ENCODE measurements at places on chromosomes 7 and 10. TPM values are rescaled to one million over a fixed set of nuclear protein-coding genes. Genes with fewer than 3 reads are reported as not detected.
A peak's percentile ranks its signal among the peaks of the same experiment; 100 is the strongest.

DNA sequence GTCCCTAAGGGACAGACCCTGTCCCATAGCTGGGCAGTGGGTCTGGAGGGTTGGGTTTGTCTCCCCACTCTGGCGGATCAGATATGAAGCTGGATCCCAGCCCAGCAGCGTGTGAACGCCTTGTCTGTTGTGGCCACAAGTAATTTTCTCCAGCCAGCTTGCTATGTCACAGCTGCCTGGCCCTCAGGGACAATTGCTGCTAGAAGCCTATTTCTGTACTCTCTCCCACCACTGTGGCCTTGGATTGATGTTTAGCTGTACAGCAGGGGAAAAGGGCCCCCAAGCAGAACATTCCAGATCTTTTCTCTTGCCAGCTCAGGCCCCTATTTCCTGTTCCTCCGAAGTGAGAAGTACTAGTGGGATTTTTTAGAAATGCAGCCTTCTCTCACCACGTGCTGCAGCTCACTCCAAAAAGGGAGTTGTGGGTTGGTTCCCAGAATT, 53.5 kb upstream of the WAC start:
- DNase-seq: no peak

The PANK1 gene
- total RNA-seq: 9.6 TPM

GRCh38 chr7:155381852-155382801, 75.8 kb upstream of the EN2 start:
- no peak for DNase-seq

GRCh38 chr10:25914776-25915175, 19.3 kb upstream of the MYO3A start:
- DNase-seq: no peak

GRCh38 chr7:83655951-83656556, 7.1 kb upstream of the SEMA3E start:
- peak; percentile 55 for DNase-seq
